ENCODE measurements at places on chromosomes 2 and 18.

GRCh38 chr18:37482433-37482832, 83.2 kb downstream of the CELF4 start:
- DNase-seq: no peak

DNA sequence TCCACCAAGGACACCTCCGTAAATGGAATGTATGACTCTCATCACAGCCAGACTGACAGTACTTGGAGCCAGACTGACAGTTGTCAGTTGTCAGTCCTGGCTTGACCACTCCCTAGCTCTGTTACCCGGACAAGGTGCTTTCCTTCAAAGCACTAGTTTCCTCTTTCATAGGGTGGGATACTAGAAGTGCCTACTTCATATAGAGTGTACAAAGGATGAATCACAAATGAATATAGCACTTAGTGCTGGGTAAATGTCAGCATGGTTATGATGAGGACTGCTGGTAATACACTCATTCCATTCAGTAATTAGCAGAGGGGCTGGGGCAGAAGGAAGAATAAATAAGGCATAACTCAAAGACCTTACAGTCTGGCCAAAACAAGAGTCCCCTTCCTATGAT, 91.4 kb downstream of the ARL4C start:
- no peak for DNase-seq

DNA sequence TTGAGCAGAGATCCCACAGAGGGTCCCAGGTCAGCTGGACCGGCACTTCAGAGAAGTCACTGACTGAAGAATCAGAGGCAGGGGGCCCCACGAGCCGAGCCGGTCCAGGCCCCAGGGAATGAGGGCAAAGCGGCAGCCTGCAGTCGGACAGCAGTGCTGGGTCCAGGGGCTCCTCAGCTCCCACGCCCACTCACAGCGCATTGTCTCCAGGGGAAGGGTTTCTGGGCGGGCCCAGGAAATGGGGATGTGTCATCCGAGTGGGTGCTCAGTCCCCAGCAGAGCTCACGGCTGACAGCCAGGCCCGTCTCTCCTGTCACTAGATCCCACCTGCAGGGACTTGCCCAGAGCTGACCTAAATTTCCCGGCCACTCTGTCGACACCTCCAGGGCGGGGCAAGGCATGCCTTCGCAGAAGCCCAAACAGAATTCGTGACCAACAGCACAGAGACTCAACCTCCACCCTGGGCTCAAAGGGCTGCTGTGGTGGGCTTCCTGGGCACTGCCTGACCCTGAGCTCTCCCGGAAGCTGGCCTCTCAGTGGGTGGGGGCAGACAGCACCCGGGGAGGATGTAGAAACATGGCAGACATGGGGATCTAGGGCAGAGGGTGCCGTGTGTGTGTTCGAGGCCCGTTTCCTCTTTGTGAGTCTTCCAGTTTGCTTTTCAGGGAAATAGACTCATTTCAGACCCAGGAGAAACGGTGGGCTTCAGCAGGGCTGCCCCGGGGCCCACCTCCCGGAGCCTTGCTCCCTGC, 42.1 kb upstream of the TAF1B start:
- DNase-seq: no peak

DNA sequence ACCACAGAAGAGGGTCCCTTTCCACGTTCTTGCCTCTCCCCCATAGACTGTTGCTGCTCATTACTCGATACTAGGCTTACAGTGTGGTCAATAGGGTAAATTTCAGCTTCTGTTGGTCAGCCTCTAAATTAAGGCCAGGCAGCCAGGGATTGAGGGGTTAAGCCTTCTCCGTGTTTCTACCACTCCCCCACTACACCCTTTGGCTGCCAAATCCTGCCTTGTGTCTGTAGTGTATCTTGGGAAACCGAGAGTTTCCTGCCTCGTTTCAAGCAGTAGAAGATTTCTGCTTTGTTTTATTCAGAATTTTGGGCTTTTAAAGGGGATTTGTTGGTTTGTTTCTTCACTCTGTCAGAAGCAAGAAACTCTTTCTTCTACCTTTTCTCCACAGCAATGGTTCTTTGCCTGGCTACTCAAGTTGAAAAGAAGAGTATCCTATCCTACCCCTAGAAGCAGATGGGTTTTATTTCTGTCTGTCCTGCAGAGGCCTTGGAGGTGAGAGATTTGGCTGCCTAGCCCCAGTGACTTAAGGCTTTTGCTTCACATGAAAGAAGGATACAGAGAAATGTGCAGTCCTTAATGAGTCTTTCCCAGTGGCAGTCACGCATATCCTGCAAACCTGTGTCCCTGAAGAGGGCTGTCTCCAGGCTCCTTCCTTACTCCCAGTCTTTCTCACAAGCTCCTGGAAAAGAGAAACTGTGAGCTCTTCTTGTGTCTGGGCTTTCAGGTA, 261.5 kb upstream of the TANK start:
- DNase-seq: no peak

- no peak for DNase-seq
Observed at GRCh38 chr2:190887089-190887488, 6.5 kb downstream of the GLS start.

DNA sequence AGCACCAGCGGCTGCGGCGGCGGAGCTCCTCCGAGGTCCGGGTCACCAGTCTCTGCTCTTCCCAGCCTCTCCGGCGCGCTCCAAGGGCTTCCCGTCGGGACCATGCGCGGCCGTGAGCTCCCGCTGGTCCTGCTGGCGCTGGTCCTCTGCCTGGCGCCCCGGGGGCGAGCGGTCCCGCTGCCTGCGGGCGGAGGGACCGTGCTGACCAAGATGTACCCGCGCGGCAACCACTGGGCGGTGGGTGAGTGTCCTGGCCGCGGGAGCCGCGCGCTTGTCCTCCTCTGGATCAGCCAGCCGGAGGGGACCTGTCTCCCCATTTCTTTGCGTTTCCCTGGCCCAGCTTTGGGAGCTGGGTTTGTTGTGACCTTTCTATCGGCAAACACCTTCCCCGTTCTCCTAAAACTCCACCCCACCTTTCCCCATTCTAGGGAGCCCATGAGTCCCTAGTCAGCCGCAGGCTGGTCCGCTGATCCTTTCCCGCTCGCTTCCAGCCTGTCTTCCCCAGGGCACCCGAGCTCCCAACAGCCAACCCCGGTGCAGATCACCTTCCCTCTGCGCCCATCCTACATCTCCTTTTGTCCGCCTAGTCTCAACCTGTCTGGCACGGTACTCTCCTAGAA, 316 bp downstream of the GRP start:
- DNase-seq: no peak
